ENCODE measurements at places on chromosomes 13 and 19.

DNA sequence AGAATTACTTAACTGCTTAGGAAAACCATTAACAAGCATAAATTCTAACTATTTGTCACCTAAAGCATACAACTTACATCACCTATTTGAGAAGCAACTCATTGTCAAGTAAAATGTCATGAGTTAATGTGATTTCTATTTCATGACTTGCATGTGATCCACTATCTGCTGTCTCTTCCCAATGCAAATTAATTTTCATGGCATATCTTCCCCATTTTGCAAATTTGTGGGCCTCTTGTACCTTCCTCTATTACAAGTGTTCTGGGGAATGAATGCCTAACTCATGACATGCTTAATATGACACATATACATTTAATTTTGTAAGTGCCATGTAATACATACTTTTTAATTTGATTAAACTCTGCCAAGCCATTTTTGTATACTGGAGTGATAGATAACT is 81.1 kb upstream of the EDNRB start:
- no peak for DNase-seq

DNA sequence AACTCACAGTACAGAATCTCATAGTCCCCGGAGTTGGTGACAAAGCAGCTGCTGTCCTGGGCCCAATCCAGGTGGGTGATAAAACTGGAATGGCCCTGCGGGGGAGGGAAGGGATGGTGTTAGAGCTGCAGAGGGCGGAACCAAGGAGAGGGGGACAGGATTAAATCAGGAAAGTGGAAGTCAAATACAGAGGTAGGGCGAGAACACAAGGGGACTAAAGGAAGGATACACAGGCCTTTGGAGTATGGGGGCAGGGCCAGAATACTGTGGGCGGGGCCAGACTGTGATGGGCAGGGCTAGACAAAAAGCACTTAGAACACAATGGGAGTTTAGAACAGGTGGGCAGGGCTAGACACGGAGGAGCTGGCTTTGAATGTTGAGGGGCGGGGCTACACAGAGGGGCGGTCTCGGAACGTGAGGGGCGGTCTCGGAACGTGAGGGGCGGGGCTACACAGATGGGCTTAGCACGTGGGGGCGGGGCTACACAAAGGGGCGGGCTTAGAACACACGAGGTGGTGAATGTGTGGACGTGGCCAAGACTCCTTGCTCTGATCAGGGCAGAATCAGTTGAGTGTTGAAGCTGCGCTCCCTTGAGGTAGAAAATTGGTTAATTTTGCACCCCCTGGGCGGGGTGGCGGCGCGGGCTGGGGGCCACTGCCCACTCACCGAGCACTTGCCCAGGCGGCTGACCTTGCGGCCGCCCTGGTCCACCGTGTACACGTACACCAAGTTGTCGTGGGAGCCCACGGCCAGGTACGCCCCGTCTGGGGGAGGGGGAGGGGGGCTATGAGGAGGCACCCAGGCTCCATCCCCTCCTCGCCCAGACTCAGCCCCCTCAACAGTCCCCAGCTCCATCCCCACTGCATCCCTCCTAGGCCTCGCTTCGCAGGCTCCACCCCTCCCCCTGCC is 14.0 kb upstream of the GPR4 start:
- peak; percentile 39 for DNase-seq

DNA sequence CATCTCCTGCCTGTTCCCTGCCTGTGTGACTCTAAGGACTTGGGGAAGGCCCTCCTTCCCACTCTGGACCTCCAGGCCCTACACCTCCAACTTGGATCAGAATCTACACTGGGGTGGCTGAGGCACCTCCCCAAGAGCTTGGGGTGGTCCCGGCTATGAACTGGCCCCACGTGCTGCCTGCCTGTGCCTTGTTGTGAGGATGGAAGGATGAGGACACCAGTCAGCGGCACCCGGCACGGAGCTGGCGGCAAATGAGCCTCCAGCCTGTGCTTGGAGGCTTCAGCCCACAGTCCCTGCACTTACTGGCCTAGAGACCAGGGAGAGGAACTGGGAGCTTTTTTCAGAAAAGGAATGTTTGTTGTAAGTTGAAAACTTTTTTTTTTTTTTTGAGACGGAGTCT is 8.5 kb downstream of the AKAP8 start:
- DNase-seq = no peak

DNA sequence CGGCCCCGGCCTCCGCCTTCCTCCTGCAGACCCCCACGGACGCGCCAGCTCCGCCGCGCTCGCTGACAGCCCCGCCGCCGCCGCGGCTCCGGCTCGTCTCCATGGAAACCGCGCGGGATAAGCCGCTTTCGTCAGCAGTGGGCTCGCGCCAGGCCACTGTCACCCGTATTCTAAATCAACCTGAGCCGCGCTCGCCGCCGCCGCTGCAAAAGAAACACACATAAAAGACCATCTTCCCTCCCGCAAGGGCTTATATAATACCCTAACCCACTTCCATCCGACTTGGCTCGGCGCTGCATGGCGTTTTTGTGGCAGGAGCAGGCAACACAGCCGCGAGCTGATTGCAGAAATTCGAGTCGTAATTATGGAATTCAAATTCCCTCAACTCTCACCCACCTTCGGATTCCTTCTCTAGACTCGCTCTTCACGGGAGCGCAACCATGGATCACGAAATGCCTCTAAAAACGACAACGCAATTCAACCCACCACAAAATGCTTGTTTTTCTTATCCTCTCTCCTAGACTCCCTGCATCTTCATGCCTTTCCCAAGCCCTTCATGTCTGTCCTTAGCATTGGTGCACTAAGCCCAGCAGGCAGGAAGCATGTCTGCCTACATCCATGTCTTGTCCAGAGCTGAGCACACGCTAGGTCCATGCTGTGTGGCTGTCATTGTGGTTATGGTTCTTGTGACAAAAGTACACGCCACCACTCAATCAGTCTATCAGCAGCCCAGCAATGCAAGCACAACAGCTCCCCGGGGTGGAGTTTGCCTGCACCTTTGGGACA is at the start of gene AMER2:
AMER2 (minus strand) TSS at position 772 of the 786 bp plus-strand sequence; CDS start at position 103, 669 bp downstream.
- no peak for DNase-seq

DNA sequence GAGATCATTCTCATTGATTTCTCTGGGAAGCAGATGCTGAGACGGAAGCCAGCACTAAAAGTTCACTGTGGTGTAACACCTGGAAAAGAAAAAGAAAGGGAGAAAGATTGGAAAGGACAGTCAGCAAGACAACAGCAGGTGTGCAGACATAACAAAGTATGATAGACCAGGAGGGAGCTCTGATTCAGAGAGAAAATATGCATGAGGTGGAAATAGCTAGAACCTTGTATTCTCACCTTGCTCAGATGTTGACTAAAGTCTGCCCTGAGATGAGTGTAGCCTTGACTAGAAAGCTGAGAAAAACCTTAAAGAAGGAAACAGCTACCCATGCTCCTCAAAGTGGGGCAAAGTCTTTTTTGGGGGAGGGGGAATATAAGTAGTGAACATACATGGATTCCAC is 1711.8 kb downstream of the EFNB2 start:
- no peak for DNase-seq

DNA sequence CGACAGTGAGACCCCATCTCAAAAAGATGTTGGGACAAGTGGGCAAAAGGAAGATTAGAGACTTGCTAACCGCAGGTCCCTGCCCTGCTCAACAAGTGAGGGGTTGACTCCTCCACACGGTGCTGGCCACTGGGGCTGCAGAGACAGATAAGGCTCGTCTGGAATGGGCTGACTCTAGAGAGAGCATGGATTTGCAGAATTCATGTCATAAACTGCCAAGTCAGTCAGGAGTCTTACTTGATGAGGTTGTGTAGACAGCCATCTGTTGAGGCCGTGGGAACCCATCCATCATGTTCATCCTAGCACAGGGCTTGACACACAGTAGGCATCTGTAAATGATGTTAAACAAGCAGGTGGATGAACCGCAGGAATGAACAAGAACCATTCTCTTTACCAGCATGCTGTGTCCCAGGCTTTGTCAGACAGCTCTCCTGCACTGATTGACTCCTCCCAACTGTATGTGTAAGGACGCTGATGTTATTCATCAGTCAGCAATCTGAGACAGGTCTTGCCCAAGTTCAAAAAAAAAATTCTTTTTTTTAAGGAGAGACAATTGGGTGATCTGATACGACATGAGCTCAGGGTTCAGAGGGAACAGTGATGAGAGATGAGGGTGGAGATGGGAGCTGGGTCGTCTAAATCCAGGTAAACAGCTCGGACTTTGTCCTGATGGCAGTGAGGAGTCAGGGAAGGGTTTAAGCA is 8.8 kb downstream of the PAF1 start:
- DNase-seq = no peak

DNA sequence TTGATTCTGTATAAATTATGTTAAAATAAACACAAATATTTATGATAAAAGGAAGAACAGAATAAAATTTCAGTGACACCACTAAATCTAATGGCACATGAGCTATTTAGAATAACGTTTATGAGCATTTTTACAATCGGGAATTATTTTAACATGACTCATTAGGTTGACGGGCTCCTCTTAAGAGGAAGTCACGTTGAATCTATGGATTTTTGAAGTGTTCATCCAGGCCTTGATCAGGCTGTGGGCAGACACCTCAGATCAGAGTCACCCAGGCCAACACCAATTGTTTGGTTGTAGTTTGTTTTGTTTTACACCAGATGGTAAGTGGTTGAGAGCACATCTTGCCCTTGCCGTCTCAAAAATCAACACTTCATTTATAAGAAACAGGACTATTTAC is 257.8 kb downstream of the FOXO1 start:
- DNase-seq = no peak

DNA sequence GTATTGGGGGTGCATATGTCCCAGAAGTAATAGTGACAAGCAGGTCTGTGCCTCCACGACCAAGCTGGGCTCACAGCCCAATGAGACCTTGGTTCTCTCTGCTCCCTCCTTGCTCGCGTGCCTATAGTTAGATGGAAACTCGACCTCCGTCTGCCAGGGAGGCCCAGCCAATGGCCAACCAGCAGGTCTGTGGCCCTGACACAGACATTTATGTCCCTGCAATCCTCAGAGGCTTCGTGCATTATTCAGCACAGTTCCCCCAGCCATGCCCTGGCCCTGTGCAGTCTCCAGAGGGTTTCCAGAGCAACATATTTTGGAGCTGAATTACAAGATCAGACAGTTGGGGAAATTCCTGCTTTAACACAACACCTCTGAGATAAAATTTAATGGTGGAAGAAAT is 105.1 kb downstream of the UQCRFS1 start:
- no peak for DNase-seq

- no peak for DNase-seq
Observed at GRCh38 chr13:42821437-42821836, 40.1 kb downstream of the FAM216B start.

DNA sequence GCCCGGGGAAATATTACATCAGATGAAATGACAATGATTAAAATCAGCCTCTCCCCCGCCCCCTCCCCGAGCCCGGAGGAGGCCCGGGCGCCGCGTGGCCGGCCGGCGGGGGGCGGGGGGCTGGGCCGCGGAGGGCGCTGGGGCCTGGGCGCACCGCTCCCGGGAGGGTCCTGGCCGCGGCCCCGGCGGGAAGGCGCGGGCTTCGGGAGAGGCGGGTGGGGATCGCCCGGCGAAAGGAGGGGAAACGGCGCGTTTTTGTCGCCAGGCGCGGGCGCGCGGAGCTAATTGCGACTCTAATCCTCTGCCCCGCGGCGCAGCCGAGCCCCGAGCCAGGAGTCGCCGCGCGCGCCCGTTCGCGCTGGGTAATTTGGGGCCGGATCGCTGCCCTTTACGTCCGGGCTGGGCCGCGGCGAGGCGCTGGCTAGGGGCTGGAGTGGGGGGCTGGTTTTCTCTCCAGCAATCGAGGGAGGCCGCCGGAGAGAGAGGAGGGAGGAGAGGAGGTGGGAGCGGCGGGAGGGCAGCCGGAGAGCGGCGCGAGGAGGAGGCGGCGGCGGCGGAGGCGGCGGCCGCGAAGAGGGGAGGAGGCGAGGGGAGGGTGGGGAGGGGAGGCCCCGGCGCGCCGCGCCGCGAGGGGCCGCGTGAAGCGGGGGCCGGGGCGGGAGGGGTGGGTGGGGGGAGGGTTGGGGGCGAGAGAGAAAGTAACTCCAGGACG is at the start of gene KCTD15:
KCTD15 (plus strand) TSS at position 707 of the 712 bp plus-strand sequence. CDS start 3,585 bp downstream, outside the sequence.
- no peak for DNase-seq

GRCh38 chr19:54127688-54128440 is 9.7 kb upstream of the CNOT3 start:
- no peak for DNase-seq
